Fibroblast of skin of back (primary cell): ENCODE measurements at places on chromosomes 4 and X.

DNA sequence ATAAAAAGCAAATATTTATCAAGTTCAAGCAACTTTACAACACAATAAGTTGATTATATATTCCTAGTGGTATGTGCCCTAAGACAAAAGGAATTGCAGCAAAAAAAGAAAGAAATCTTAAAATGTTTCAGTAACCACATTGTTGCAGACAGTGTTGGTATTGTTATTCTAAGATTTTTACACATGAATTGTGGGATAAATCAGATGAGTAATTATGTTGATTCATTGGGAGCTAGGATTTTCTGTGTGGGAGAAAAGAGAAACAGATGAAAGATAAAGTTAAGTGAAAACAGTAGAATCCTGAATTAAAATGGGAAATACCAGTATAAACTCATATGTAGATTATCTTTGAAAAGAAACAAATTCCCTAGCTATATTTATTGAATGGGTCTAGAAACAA lies 362.4 kb downstream of the PPP3CA start:
- peak; percentile 92 for DNase-seq

- DNase-seq = no peak
These were observed 1.0 kb upstream of the ACSL1 start for GRCh38 chr4:184826691-184827270.

DNA sequence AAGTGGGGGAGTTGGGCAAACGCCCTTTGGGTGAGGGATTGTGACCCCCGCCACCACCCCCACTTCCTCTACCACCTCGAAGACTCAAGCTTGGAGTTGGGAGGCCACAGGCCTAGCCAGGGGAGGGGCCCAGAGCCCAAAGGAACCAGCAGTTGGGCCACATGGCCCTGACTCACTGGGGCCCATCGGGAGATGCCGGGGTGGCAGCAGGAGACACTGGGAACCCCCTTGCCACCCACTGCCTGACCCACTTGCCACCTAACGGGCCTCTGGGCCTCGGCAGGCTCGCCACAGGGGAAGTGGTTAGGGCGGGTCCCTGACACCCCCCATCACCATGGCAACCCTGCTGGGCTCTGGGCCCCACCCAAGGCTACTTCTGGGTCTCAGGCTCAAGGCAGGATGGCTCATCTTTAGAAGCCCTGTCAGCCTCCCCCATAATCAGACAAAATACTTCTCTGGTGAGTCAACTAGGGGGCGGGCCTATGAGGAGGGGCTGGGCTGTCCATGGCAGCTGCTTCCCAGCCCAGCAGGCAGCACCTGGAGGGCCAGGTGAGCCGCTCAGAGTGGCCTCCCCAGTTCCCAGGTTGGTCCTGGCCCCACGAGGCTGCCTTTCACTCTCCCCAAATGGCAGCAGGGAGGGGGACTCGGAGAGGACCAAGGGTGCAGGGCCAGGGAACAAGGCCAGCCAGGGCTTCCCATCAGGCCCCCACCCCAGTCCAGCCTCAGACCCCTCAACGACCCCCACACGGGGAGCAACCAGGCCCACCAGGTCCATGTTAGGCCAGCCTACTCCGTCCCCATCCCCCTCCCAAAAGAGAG lies 5.6 kb downstream of the FLNA start:
- peak; percentile 92 for DNase-seq

- DNase-seq = peak; percentile 1
These were observed 49.3 kb upstream of the EPHA5 start for GRCh38 chr4:65719635-65720034.

DNA sequence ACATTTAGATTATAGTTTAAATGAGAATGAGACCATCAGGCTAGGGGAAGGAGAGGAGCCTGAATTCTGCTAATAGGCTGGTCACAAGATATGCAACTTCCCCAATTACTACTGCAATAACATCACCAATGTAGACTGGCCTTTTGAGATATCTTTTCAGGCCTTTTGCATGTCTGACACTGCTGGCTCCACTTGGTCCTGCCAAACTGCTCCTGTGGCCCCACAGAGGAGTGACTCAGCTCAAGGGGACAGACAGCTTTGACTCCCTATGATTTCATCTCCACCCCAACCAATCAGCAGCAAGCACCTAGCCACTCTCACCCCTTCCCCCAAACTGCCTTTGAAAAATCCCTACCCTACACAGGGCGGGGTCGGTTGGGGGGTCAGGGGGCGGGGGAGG lies 22.8 kb downstream of the GPRIN3 start:
- DNase-seq = no peak

DNA sequence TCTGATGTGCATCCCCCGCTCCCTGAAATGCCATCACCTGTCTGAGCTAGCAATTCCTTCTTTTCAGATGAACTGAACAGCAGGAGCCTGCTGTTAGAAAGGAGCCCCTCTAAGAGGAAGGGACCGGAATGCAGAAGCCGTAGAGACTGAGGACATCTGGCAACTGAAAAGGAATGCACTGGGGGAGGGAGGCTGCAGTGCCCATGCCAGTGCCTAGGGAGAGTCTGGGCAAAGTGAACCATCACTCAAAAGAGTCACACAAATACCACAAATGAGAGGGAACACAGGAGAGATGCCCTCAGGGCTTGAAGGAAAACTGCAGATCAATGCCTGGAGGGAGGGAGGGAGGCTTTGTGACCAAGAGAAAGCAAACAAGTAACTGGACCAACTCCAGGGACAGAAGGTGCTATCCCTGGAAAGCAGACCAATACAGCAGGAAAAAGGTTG lies 93.9 kb upstream of the CBR4 start:
- peak; percentile 50 for DNase-seq

DNA sequence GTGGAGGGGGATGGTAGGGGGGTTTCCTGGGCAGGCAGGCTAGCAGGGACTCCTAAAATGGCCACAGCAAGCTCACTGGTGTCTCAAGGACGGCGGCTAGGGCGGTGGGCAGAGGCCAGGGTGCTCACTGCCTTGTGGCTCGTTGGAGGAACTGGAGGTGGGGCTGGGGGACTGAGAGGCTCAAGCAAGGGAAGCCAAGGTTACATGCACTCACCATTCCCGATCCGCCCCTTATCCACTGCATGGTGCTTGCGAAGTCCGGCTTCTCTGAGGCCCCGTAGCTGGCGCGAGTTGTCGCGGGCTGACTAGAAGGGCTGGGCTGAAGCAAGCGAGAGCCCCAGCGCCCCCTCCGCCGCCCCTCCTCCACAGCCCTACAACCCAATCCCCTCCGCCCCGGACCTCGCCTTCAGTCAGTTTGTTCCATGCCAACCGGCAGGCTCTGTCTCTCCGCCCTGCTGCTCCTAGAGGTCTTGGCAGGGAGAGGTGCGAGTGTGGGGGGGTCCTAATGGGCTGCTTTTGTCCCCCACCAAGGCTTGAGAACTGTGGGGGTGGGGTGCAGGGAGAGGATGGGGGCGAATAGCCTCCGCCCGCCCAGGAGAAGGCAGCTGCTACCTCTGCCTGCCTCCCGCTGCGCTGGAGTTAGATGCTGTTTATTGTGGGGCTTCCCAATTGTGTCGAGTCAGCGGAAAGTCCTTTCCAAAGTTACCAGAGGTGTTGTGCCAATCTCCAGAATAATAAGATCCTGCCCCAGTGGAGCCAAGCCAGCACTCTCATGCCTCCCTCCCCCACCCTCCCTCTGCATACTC lies at the start of gene ARHGEF9:
TSS of gene ARHGEF9 (minus strand) at position 313 of the 806 bp plus-strand sequence. CDS start at position 244, 69 bp downstream.
- DNase-seq = no peak

- DNase-seq = peak; percentile 63
These were observed 20.0 kb downstream of the DCLK2 start for GRCh38 chr4:150098214-150098613.

- DNase-seq = peak; percentile 74
These were observed 100.8 kb upstream of the EOLA2 start for GRCh38 chrX:150038986-150039599.

DNA sequence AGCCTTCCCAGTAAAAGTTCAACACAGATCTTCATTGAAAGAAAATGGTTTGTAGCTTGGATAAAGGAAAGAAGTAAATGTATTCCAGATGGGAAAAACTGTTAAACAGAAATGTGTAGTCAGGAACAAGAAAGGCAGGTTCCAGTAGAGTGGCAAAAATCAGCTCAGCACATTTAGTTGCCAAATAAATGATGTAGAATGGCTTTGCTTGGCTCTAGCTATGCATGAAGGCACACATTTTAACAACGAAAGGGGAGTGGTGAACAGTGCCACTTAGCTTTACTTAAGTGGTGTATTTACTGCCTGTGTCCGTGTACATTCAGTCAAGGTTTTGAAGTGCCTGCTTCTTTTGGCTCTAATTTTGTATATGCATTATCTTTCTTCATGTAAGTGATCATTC lies 644.5 kb upstream of the ATOH1 start:
- no peak for DNase-seq
